IPS DF 6.9 (cell line): ENCODE measurements at places on chromosomes 13 and 19.

- DNase-seq = no peak
Measured at GRCh38 chr13:48990900-48991299, 15.2 kb downstream of the FNDC3A start.

GRCh38 chr13:20161275-20161950 lies 561 bp upstream of the GJA3 start:
- no peak for DNase-seq

DNA sequence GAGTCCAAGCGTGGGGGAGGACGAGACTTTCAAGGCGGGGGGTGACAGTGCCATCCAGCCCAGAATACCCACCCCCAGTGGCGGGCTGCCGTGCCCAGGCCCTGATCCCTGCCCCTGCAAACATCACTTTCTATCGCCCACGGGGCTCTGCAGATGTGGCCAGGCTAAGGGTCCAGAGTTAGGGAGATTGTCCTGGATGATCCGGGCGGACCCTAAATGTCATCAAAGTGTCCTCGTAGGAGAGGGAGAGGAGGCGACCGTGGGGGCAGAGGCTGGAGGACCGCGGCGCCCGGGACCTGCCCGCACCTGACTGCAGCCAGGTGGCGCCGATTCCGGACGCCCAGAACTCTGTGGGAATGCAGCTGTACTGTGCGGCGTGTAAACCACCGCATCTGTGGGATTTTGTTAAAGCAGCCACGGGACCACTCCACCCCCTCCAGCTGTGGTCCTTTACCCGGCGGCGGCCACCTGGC lies 32.4 kb downstream of the GJA3 start:
- no peak for DNase-seq

- no peak for DNase-seq
Measured at GRCh38 chr13:39306639-39307589, 268.7 kb downstream of the NHLRC3 start.

GRCh38 chr13:99464441-99464949 lies 36.8 kb upstream of the TM9SF2 start:
- DNase-seq = no peak

GRCh38 chr19:47723581-47723940 lies 10.3 kb downstream of the EHD2 start:
- DNase-seq = no peak

DNA sequence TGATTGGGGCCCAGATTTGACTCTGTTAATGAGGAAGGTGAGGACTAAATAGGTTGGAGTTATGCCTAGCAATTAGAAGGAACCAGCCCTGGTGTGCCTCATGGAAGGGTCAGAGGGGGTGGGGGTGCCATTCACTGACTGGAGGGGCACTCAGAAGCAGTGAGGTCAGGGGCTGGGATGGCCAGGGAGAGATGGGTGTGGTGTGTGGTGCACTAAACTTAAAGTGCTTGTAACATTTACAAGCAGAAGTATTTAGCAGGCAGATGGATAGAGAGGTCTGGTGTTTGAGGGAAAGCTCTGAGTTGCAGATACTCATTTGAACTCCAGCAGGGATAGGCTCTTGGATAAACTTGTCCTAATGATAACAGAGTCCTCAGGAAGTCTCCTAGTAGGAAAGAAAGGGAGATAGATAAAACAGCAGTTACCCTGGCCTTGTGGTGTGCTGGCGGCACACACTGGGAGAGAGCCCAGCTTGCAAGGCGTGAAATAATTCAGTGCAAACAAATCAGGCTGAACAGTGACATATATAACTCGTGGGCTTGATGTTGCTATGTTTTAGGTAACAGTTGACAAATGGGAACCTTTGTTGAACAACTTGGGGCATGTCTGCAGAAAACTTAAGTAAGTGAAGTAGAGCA lies 20.0 kb upstream of the UPF3A start:
- DNase-seq = no peak

GRCh38 chr13:76632401-76633044 lies 253.7 kb downstream of the KCTD12 start:
- DNase-seq = peak; percentile 7

DNA sequence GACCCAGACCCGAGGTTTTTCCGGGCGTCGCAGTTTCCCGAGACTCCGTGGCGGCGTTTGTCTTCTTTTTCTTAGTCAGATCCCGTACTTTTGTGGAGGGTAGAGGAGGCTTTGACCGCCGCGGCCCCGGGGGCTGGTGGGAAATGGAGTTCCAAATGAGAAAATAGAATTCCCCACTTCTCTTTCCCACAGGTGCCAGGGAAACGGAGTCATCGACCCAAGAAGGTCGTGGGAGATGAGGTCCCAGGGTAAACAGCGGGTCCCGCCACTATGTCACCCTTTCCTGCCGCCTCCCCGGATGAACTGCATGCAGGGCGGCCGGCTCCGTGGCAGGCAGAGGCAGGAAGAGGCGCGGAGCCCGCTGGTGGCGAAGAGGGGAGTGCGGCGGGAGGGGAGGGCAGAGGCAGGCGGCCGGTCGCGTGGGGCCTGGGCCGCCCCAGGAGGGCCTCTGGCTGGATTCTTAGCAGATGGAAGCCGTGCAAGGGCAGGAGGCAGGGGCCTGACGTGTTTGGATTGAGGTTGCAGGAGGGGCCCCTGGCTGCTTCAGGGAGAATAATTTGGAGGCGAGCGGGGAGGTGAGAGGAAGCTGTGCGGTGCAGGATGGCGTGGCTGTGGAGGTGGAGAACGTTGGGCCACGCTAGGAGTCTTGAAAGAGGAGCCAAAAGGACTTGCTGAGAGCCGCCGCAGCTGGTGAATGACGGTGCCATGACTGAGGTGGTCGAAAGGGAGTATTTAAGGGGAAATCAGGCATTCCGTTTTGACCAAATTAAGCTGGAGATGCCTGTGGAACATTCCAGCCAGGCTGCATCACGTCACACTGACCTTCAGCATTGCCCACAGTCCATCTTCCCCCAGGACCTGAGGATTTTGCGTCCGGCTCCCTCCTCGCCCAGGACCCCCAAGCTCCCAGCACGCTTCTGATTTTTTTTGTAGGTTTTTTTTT lies 11.7 kb downstream of the CYTH2 start:
- DNase-seq = no peak

GRCh38 chr19:36047835-36048234 lies 6.2 kb downstream of the THAP8 start:
- no peak for DNase-seq

DNA sequence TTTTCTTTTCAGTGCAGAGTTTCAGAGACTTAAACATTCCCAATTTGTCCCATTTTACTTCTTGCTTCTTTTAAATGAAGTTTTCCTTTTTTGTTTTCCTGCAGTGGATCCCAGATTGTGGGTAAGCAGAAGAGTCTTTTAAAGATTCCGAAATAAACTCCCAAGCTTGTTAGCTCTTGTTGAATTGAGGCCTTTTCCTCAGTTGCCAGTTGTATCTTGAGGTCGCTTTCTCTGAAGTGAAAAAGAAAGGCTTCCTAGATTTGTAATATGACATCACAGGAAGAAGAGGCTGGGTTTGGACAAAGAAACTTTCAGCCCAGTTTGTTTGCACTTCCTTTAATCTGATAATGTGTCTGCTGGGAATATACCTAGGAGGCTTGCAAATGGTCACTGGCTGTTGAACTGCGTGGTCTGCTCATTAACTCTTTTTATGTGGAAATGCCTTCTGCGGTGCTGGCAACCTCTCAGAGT lies at the start of gene LPAR6:
TSS of gene LPAR6 (minus strand) at position 233 of the 471 bp plus-strand sequence. CDS start 690 bp downstream, outside the sequence.
- no peak for DNase-seq

- no peak for DNase-seq
Measured at GRCh38 chr13:86960876-86961275, 710.3 kb upstream of the SLITRK5 start.

DNA sequence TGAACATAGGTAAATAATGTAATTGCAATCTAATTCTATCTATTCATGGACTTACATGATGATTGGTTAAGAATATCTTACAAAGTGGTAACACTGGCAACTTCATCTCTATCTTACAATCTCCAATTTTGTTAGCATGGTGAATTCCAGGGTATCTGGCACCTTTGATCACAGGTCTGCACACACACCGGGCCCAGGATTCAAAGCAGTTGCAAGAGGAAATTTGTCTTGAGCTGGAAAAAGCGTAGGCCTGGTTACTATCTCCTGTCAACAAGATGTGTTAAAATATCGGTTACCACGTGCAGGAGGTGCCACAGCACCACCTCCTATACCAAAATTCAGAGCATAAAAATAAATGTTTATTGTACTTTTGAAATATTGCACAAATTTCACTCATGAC lies 2428.4 kb downstream of the PCDH9 start:
- no peak for DNase-seq

DNA sequence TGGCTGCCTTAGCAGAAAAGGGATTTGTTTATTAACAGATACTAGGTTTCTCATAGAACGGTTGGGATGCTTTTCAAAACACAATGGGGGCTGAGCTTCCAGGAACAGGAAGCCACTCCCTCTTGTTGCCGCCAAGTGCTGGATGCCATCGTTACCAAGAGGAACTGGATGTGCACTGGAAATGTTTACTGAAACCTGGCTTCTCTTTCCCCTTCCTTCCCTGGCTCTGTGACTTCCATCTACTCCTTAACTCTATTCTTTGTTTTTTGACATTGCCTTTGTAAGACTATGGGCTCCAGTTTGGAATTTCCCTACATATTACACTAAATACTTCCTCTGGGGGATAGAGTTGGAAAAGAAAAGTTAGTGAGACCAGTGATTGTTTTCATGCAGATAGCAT lies 11.7 kb upstream of the KL start:
- DNase-seq = no peak

DNA sequence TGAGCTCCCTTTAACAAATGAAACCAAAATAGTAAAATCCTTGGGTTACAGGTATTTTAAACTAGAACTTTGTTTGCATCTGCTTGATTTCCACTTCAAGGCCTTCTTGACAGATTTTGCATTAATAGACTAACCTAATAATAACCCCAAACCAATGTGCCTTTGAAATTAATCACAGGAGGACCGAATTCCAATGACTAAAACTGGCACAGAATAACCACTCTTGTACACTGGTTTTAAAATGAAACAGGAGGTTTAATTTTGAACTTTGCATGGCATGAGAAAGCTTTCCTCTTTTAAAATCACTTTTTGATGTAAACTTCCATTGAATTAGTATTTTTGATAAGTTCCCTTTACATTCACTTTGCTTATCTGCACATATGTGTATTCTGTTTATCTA lies 269.6 kb downstream of the SLITRK5 start:
- DNase-seq = no peak

DNA sequence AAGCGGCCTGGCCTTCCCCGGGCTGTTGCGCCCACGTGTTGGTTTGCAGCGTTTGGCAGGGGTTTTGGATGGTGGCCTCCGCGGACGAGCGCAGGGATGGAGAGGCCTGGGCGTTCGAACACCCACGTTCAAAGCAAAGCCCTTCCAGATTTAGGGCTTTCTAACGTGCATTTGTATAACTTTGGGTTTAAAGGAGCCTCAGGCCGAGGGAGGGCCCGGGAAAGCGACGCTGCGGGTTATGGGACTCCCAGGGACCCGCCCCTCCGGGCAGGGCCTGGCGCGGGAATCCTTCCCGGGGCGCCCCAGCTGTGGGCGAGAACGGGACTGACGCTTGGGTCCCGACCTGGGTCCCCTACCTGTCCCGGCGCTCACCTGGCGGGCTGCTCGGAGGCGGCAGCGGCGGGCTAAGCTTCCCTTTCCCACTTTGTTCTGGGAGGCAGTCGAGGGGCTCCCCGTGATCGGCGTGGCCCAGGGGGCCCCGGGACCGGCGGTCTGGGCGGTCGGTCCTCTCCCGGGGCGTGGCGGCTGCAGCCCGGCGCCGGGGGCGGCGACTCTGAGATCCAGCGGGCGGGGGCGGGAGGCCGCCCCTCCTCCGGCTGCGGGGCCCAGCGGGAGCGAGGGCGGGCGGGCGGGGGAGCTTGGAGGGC lies at the start of gene FBXO17:
TSS of gene FBXO17 (minus strand) at position 529 of the 647 bp plus-strand sequence. CDS start 25,423 bp downstream, outside the sequence.
- no peak for DNase-seq

DNA sequence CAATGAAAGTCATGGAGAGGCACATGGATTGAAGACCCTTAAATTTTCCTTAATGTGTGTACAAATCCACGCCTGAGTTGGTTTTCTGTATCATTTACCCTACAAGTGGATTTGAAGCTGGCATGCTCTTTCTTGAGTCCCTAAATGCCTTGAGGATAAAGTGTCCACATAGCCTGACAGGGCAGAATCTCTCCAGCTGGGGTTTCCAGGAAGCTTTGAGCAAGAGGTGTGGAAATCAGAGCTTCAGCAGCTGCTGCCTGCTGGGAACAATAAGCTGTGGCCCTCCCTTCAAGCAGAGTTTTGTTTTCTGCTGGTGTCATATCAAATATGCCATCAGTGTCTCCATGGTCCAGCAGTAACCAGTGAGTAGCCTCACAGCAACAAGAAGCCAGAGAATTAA lies 120.3 kb upstream of the SERTM1 start:
- DNase-seq = no peak

GRCh38 chr19:18007044-18007916 lies 690 bp upstream of the ARRDC2 start:
- DNase-seq = peak; percentile 82

DNA sequence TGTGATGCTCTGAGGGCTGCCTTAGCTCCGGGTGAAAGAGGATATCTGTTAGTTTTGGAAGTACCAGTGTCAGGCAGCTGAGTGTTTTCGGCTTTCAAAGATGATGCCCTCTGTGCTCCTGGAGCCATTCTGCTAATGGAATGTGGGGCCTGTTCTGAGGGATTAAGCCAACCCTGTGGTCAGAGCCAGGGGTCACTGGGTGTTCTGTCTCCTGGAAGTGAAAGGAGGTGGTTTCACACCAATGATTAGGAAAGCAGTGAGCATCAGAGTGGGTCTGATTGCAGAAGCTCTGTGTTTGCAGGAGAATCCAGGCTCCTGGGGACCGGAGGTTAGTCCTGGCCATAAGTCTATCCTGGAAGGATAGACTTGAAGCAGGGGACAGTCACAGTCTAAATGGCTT lies 94.6 kb downstream of the UQCRFS1 start:
- DNase-seq = no peak

- no peak for DNase-seq
Measured at GRCh38 chr19:43532571-43532961, 422 bp upstream of the ZNF575 start.

GRCh38 chr13:27043013-27043412 lies 128.6 kb downstream of the USP12 start:
- DNase-seq = no peak

DNA sequence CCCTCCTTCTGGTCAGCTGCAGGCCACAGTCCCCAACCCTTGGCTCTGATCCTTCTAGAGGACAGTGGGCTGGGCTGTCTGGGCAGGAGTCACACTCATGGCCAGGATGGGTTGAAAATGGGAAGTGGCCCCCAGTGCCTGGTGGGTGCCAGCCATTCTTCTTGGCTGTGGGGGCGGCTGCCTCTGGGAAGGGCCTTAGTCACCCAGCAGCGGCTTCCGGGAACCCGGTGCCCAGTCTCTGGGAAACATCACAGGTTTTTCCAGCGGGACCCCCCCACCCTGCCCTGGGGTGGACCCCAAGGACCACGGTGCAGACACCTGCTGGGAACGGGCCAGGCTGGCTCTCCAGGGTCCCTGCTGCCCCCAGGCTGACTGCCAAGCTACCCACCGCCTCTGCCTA lies 27.3 kb upstream of the SLC7A10 start:
- DNase-seq = no peak

- no peak for DNase-seq
Measured at GRCh38 chr13:78426183-78426582, 177.2 kb downstream of the POU4F1 start.

GRCh38 chr19:32138416-32138815 lies 207.0 kb upstream of the ZNF507 start:
- no peak for DNase-seq

- DNase-seq = no peak
Measured at GRCh38 chr19:35011737-35012682, 11.9 kb downstream of the GRAMD1A start.

GRCh38 chr19:40662925-40663694 lies 27.3 kb downstream of the NUMBL start:
- DNase-seq = peak; percentile 85

GRCh38 chr19:30076751-30077670 lies 135.0 kb downstream of the URI1 start:
- no peak for DNase-seq
